ENCODE measurements at places on chromosomes 5 and 9. TPM values are rescaled to one million over a fixed set of nuclear protein-coding genes. Genes with fewer than 3 reads are reported as not detected.
A peak's percentile ranks its signal among the peaks of the same experiment; 100 is the strongest.

ZFP37 gene
- 17.2 TPM for total RNA-seq

CDH9 gene
- total RNA-seq: not detected

RAB14 gene
- total RNA-seq: 50.0 TPM

PHPT1 gene
- total RNA-seq: 12.6 TPM

CSF2 gene
- not detected for total RNA-seq

GRCh38 chr5:75235711-75236110, 967 bp downstream of the ANKRD31 start:
- no peaks in the 10 kb centered on the region for H3K4me1 ChIP-seq
- no peaks in the 10 kb centered on the region for H3K36me3 ChIP-seq
- no peak for DNase-seq

DNA sequence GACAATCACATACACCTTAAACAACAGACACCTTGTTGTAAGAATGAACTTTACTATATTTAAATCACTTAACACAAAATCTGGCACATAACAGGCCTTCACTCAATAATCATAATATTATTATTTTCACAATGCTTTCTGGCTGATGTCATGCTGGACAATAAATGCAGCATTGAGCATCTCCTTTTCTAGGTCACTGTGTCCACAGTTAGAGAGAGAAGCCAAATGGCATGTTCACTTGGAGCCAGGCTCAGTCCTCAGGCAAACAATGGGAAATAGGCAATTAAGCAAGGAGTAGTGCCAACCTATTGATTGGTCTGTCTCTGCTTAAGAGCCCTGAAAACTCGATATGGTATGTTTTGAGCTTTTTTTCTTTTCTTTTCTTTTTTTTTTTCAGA, 50.6 kb upstream of the KLF4 start:
- no peaks in the 10 kb centered on the region for H3K36me3 ChIP-seq
- H3K27me3 ChIP-seq: no peaks in the 10 kb centered on the region
- H3K4me3 ChIP-seq: no peak overlapping the region
- H3K4me1 ChIP-seq: no peaks in the 10 kb centered on the region
- no peak for DNase-seq
- no peak overlapping the region for H3K27ac ChIP-seq

- peaks cover 3% of the 10 kb centered on the region for H3K4me1 ChIP-seq
- no peak for DNase-seq
- H3K36me3 ChIP-seq: no peaks in the 10 kb centered on the region
Measured at GRCh38 chr9:93057042-93057702, 1.3 kb upstream of the SUSD3 start.

- H3K36me3 ChIP-seq: no peaks in the 10 kb centered on the region
- peak overlapping the region; percentile 71 for H3K27ac ChIP-seq
- H3K4me3 ChIP-seq: no peak overlapping the region
- peaks cover 10% of the 10 kb centered on the region for H3K4me1 ChIP-seq
Measured at GRCh38 chr5:150164211-150164980, 2.2 kb upstream of the CDX1 start.

DNA sequence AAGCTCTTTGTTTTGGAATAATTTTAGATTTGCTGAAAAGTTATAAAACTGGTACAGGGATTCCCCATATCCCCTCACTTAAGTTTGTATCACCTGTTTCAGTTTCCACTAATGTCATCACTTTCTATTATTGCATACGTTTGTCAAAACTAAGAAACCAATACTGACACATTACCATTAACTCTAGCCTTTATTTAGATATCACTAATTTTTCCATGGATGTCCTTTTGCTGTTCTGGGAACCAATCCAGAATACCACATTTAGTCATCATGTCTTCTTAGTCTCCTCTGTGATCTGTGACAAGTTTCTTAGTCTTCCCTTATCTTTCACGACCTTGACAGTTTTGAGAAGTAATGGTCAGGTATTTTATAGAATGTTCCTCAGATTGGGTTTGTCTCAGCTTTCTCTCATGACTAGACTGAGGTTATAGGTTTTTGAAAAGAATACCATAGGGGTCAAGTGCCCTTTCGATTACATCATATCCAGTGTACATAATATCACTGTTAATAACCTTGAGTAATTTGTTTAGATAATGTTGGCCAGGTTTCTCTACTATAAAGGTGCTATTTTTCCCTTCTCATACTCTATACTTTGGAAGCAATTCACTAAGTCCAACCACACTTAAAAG, 51.9 kb upstream of the NMUR2 start:
- no peaks in the 10 kb centered on the region for H3K36me3 ChIP-seq
- no peaks in the 10 kb centered on the region for H3K4me1 ChIP-seq
- H3K27ac ChIP-seq: no peak overlapping the region
- H3K4me3 ChIP-seq: no peak overlapping the region
- H3K27me3 ChIP-seq: no peaks in the 10 kb centered on the region
- DNase-seq: no peak

DNA sequence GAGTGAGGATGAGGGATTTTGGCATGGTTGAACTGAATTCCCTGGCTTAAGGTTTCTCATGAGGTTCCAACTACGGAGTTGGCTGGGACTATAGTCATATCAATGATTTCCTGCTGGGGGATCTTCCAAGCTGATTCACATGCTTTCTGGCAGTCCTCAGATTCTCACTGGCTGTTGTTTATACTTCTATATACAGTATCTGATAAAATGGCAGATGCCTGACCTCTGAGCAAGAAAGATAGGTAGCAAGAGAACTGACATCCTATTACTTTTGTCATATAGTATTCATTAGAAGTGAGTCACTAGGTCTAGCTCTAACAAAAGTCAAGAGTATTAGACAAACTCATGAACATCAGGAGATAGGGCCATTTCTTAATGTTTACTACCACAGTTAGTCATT, 440.9 kb upstream of the EDIL3 start:
- no peaks in the 10 kb centered on the region for H3K4me1 ChIP-seq
- no peaks in the 10 kb centered on the region for H3K36me3 ChIP-seq
- no peak for DNase-seq
- no peak overlapping the region for H3K27ac ChIP-seq
- H3K27me3 ChIP-seq: no peaks in the 10 kb centered on the region
- no peak overlapping the region for H3K4me3 ChIP-seq

DNA sequence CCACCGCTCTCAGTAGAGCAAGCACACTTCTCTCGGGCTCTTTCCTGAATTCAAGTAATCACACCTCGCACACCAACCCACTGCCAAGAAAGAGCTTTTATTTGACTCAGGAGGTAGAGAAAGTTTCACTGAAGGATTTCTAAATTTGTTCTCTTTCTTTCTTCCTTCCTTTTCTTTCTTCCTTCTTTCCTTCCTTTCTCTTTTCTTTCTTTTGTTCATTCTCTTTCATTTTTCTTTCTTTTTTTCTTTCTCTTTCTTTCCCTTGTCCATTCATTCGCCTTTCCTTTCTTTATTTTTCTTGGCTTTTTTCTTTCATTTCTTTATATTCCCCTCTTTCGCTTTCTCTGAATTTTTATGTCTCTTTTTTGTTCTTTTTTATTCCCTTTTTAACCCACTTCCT, 300.1 kb downstream of the ENC1 start:
- no peak overlapping the region for H3K4me3 ChIP-seq
- H3K27ac ChIP-seq: no peak overlapping the region
- H3K36me3 ChIP-seq: no peaks in the 10 kb centered on the region
- no peak for DNase-seq

DNA sequence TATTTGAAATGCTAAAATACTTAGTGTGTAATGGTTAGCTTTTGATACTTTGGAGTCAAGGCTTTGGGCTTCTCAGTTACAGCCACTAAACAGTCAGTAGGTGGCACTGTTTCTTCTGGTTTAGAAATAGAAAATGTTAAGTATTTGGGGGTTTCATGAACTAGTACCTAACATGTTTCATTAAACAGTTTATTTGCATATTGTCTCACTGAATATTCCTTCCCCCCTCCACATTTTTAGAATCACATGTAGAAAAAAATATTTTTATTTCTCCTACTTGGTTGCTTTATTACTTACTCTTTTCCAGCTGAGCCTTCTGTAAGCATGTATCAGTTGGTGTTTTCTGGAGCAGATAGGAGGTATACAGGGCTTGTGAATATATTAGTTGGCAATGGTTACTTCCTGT, 48.0 kb downstream of the IPO11 start:
- H3K27me3 ChIP-seq: no peaks in the 10 kb centered on the region
- no peak overlapping the region for H3K27ac ChIP-seq
- DNase-seq: no peak
- no peak overlapping the region for H3K4me3 ChIP-seq

GRCh38 chr5:1883925-1884677, 1.4 kb upstream of the IRX4 start:
- DNase-seq: no peak
- no peak overlapping the region for H3K27ac ChIP-seq
- H3K36me3 ChIP-seq: no peaks in the 10 kb centered on the region
- peaks cover 16% of the 10 kb centered on the region for H3K27me3 ChIP-seq
- H3K4me3 ChIP-seq: no peak overlapping the region
- peaks cover 28% of the 10 kb centered on the region for H3K4me1 ChIP-seq

DNA sequence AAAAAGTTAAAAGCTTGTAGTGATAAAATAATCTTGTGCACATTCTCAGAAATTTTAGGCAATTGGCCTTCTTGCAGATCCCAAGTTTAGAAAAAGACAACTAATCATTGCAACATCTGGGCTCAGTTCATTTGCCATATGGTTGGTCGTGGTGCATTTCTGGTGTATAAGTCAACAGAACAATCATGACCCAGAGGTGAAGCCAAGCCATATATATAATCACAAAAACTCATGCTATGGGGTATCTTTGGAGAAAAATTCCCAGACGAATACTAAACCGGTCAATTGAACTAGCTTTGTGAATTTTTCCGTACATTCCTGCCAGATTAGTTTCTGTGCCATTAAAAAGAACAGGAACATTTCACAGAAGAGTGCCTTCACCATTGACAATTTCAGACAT, 50.3 kb downstream of the FYB1 start:
- DNase-seq: no peak
- no peaks in the 10 kb centered on the region for H3K4me1 ChIP-seq
- no peaks in the 10 kb centered on the region for H3K27me3 ChIP-seq

DNA sequence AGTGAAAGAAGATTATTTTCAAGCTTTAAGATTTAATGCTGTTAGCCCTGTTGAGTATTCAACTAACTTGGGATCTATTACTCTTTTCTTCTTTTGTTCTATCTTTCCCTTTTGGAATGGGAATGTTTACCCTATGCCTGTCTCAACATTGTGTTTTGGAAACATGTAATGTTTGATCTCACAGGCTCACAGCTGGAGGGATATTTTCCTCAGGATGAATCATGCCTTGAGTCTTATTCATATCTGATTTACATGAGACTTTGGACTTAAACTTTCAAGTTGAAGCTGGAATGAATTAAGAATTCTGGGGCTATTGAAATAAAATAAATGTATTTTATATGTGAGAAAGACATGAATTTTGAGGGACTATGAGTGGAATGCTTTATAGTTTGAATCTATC, 607.8 kb upstream of the PTGER4 start:
- H3K4me1 ChIP-seq: no peaks in the 10 kb centered on the region
- H3K4me3 ChIP-seq: no peak overlapping the region
- no peak for DNase-seq

DNA sequence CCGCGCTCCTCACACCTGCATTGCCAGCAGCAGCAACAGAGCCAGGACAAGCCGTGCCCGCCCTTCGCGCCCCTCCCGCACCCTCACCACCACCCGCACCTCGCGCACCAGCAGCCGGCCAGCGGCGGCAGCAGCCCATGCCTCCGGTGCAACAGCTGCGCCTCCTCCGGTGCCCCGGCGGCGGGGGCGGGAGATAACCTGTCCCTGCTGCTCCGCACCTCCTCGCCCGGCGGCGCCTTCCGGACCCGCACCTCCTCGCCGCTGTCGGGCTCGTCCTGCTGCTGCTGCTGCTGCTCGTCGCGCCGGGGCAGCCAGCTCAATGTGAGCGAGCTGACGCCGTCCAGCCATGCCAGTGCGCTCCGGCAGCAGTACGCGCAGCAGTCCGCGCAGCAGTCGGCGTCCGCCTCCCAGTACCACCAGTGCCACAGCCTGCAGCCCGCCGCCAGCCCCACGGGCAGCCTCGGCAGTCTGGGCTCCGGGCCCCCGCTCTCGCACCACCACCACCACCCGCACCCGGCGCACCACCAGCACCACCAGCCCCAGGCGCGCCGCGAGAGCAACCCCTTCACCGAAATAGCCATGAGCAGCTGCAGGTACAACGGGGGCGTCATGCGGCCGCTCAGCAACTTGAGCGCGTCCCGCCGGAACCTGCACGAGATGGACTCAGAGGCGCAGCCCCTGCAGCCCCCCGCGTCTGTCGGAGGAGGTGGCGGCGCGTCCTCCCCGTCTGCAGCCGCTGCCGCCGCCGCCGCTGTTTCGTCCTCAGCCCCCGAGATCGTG, 517 bp downstream of the KCNN2 start:
- DNase-seq: no peak
- H3K27me3 ChIP-seq: no peaks in the 10 kb centered on the region
- H3K4me1 ChIP-seq: no peaks in the 10 kb centered on the region
- peak overlapping the region; percentile 47 for H3K4me3 ChIP-seq
- no peaks in the 10 kb centered on the region for H3K36me3 ChIP-seq
- peak overlapping the region; percentile 44 for H3K27ac ChIP-seq

DNA sequence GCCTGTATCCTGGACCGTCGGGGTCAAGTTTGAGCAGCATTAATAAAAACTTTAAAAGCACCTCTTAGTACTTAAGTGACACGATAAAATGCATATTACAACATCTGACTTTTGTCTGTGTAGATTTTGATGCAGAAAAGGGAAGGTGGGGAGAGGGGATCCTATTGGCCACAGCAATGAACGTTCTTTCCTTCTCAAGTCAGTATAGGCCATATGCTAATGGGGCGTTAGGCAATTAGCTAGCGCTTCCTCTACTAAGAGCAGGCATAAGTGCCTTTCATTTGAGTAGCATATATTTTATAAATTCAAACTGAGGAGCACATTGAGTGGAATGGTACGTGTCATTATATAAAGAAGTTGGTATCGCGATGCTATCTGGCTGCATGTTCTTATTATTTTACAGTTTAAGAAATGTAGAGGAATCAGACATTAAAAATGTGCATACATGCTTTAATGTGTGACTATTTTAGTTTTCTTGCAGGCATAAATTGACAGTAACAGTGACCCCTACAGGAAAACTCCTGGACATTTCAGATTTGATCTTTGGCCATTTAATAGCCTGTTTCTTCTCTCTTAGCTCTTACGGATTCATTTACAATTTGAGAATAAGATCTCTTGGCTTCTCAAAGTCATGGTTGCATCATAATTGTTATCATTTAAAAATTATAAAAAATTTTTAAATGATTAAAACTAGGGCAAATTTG, 1.1 kb upstream of the GNA14 start:
- H3K4me1 ChIP-seq: no peaks in the 10 kb centered on the region
- peak overlapping the region; percentile 86 for H3K27ac ChIP-seq
- H3K27me3 ChIP-seq: no peaks in the 10 kb centered on the region

- H3K4me1 ChIP-seq: no peaks in the 10 kb centered on the region
- H3K27me3 ChIP-seq: no peaks in the 10 kb centered on the region
- no peak overlapping the region for H3K27ac ChIP-seq
- H3K4me3 ChIP-seq: no peak overlapping the region
- H3K36me3 ChIP-seq: no peaks in the 10 kb centered on the region
- no peak for DNase-seq
Measured at GRCh38 chr5:107290780-107291398, 379.8 kb downstream of the EFNA5 start.

GRCh38 chr9:93155716-93156474, 21.8 kb upstream of the NINJ1 start:
- DNase-seq: no peak
- no peaks in the 10 kb centered on the region for H3K4me1 ChIP-seq
- no peak overlapping the region for H3K27ac ChIP-seq
- no peak overlapping the region for H3K4me3 ChIP-seq
